Chondrocyte (in vitro differentiated cells): ENCODE measurements at places on chromosomes 1 and 21.

DNA sequence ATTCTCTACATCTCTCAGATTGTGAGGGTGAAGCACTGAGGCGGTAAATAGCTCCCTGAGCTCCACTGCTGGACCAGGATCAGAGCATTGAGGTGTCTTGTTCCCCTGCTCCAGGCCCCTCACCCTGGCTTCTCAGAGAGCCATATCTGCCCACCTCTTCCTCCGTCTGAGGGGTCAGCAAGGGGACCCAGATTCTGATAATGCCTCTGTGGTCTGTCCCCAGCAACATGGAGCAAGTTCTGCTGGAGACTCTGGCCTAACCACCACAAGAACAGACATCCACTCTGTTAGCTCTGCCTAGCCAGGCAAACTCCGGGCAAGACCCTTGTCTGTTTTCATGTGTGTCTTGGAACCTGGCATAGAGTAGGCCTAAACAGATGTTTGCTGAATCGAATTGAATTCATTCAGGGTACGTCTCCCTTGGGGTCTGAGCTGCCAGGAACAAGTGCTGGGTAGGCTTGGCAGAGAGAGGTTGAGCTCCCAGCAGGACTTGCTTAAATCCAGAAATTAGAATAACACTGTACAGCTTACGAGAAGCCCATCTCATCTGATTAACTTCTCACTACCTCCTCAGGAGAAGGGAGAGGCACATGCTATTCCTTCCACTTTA, 2.3 kb downstream of the TRAF5 start:
- no peak overlapping the region for H3K27ac ChIP-seq
- H3K4me3 ChIP-seq = peak overlapping the region; percentile 88
- no peak for DNase-seq
- H3K36me3 ChIP-seq = no peaks in the 10 kb centered on the region
- peaks cover 68% of the 10 kb centered on the region for H3K4me1 ChIP-seq
- no peaks in the 10 kb centered on the region for H3K27me3 ChIP-seq

- H3K36me3 ChIP-seq = no peaks in the 10 kb centered on the region
- peaks cover 4% of the 10 kb centered on the region for H3K27me3 ChIP-seq
- H3K27ac ChIP-seq = no peak overlapping the region
- H3K4me1 ChIP-seq = peaks cover 16% of the 10 kb centered on the region
Measured at GRCh38 chr1:214124281-214124805, 136.6 kb downstream of the PROX1 start.

- H3K27me3 ChIP-seq = peaks cover 22% of the 10 kb centered on the region
- H3K36me3 ChIP-seq = no peaks in the 10 kb centered on the region
- DNase-seq = no peak
Measured at GRCh38 chr1:15276691-15277446, 29.8 kb downstream of the FHAD1 start.

DNA sequence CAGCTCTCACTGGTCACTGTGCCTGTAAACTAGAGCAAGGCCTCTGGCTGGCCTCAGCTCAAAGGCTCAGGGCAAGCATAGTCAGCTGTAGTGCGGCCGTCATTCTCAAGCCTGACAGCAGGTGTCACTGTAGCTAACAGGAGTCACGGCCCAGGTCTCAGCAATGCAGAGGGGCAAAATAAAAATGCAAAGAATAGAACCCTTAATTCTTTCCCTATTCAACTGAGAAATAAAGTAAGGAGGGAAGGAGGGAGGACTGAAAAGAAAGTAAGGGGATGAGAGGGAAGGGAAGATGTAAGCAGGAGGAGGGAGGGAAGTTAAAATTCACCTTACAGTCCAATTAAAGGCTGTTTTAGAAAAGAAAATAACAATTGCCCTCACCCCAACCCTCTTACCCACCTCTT, 106.1 kb downstream of the KIAA0319L start:
- H3K27ac ChIP-seq = peak overlapping the region; percentile 42
- peaks cover 12% of the 10 kb centered on the region for H3K36me3 ChIP-seq
- no peak overlapping the region for H3K4me3 ChIP-seq
- no peaks in the 10 kb centered on the region for H3K27me3 ChIP-seq
- DNase-seq = no peak

DNA sequence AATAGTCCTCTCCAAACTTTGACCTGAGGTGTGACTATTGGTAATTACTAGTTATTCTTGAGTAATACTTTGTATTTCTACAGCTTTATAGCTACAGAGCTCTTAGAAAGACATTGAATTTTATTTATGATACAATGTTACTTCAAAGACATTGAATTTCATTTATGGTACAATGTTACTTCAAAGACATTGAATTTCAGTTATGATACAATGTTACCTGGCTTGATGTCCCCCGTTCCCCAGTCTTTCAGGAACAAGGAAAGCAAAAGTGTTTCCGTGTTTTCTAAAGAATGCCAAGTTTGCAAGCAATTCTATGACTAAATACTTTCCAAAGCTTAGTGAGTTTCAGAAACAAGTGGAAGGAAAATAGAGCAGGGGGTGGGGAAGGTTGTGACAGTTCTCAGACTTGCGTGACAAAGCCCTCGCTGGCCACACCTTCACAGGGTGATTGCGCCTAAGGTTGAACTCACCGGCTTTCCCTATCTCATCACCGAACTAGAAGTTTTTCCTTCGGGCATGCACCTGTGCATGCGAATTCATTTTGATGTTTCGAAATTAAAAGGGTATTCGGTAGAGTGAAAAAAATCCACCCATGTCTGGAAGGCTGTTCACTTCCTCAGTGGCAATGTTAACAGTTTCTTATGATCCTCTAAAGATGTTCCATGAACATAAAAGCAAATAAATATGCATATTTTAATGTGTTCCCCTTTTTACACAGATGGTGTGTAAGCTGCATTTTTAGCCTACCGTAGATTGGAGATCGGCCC, 909 bp upstream of the PAXBP1 start:
- H3K4me1 ChIP-seq = peaks cover 38% of the 10 kb centered on the region
- DNase-seq = no peak
- H3K27me3 ChIP-seq = no peaks in the 10 kb centered on the region
- peaks cover 6% of the 10 kb centered on the region for H3K36me3 ChIP-seq

DNA sequence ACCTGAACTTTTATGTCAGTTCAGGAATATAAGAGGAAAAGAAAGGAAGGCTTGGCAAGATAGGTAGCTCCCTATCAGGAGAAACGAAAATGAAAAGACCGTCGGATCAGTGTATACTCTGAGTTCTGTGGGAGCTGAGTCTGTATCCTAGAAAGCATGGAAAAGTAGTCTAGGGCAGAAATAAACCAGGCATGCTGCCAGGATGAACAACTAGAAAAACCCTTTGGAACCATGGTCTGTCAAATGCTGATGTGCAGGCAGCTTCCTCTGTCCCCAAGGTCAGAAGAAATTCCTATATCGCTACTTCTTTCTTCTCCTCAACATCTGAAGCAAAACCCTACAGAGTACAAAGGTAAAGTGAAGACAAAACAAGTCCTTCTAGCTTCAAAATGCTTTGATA, 268.8 kb downstream of the ST6GALNAC3 start:
- no peak overlapping the region for H3K27ac ChIP-seq
- H3K4me1 ChIP-seq = peaks cover 21% of the 10 kb centered on the region
- no peak overlapping the region for H3K4me3 ChIP-seq
- no peaks in the 10 kb centered on the region for H3K36me3 ChIP-seq
- H3K27me3 ChIP-seq = no peaks in the 10 kb centered on the region

- DNase-seq = no peak
- no peak overlapping the region for H3K4me3 ChIP-seq
- H3K4me1 ChIP-seq = peaks cover 8% of the 10 kb centered on the region
- H3K36me3 ChIP-seq = no peaks in the 10 kb centered on the region
- H3K27me3 ChIP-seq = no peaks in the 10 kb centered on the region
Measured at GRCh38 chr1:77100875-77101274, 118.4 kb downstream of the PIGK start.

GRCh38 chr1:226717256-226717909, 21.7 kb downstream of the ITPKB start:
- DNase-seq = no peak
- H3K4me1 ChIP-seq = peaks cover 4% of the 10 kb centered on the region
- no peaks in the 10 kb centered on the region for H3K27me3 ChIP-seq
- peaks cover 3% of the 10 kb centered on the region for H3K36me3 ChIP-seq
- H3K27ac ChIP-seq = no peak overlapping the region
- H3K4me3 ChIP-seq = no peak overlapping the region

- peaks cover 40% of the 10 kb centered on the region for H3K4me1 ChIP-seq
- H3K36me3 ChIP-seq = peaks cover 4% of the 10 kb centered on the region
- peak overlapping the region; percentile 20 for H3K27ac ChIP-seq
- no peak overlapping the region for H3K4me3 ChIP-seq
- DNase-seq = no peak
Measured at GRCh38 chr1:61094677-61095469, 12.5 kb downstream of the NFIA start.

- peaks cover 21% of the 10 kb centered on the region for H3K27me3 ChIP-seq
- no peak overlapping the region for H3K4me3 ChIP-seq
- no peak for DNase-seq
- no peaks in the 10 kb centered on the region for H3K36me3 ChIP-seq
Measured at GRCh38 chr1:18858070-18858688, 1.3 kb downstream of the TAS1R2 start.

- no peaks in the 10 kb centered on the region for H3K36me3 ChIP-seq
- no peak for DNase-seq
- no peak overlapping the region for H3K27ac ChIP-seq
- H3K4me1 ChIP-seq = peaks cover 9% of the 10 kb centered on the region
Measured at GRCh38 chr1:39977202-39977601, 22.3 kb downstream of the MFSD2A start.

GRCh38 chr1:156627313-156627880, 8.2 kb downstream of the HAPLN2 start:
- H3K4me1 ChIP-seq = peaks cover 9% of the 10 kb centered on the region
- DNase-seq = no peak
- H3K27me3 ChIP-seq = peaks cover 47% of the 10 kb centered on the region
- no peak overlapping the region for H3K27ac ChIP-seq
- H3K36me3 ChIP-seq = peaks cover 2% of the 10 kb centered on the region

DNA sequence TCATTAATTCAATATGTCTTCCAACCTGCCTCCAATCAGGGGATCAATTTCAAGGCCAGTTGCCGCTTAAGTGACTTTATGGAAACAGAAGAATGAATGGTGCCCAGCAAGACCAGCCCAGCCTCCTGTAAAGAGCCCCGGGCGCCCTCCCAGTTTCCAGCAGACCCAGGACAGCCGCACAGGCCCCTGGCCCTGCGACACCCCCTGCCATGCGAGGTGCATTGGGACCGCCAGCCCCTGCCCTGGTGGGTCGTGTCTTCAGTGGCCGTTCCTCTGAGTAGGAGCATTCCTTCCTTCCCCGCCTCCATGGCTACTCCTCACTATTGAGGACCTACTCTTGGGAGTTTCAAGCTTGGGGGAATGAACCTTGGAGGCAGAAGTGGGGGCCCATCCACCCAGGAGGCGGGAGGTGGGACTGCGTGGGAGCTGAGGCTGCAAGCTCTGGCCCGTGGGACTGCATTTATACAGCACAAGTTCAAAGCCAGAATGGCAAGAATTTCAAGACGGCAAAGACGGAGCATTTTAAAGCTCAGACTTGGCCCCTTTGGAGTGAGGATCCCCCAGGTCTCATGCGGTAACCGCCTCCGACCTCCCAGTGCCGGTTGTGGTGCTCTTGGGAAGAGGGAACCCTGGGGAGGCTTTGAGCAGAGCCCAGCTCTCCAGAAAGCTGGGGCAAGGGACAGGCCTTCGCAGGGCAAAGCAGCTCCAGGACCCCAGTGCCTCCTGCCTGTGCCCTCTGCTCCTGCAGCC, 73.1 kb upstream of the ACTRT2 start:
- peak; percentile 85 for DNase-seq
- H3K27ac ChIP-seq = no peak overlapping the region
- H3K36me3 ChIP-seq = no peaks in the 10 kb centered on the region
- H3K4me1 ChIP-seq = no peaks in the 10 kb centered on the region

DNA sequence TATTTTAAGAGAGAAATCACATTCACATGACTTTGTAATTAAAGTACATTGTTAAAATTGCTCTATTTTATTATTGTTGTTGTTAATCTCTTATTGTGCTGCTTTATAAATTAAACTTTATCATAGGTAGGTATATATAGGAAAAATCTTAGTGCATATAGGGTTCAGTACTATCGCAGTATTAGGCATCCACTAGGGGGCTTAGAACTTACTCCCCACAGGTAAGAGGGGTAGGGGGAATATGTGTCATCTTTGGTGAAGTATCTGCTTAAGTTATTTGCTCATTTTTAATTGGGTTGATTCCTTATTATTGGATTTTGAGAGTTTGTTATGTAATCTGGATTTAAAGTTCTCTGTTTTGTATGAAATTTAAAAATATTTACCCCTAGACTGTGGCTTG, 385.2 kb downstream of the DUSP10 start:
- H3K27me3 ChIP-seq = peaks cover 13% of the 10 kb centered on the region
- H3K4me1 ChIP-seq = no peaks in the 10 kb centered on the region
- H3K36me3 ChIP-seq = no peaks in the 10 kb centered on the region
- H3K27ac ChIP-seq = no peak overlapping the region

- no peak overlapping the region for H3K27ac ChIP-seq
- DNase-seq = no peak
- no peaks in the 10 kb centered on the region for H3K4me1 ChIP-seq
Measured at GRCh38 chr1:1627261-1627828, 4.6 kb upstream of the MMP23B start.
